ENCODE measurements at places on chromosomes 3 and 15.

DNA sequence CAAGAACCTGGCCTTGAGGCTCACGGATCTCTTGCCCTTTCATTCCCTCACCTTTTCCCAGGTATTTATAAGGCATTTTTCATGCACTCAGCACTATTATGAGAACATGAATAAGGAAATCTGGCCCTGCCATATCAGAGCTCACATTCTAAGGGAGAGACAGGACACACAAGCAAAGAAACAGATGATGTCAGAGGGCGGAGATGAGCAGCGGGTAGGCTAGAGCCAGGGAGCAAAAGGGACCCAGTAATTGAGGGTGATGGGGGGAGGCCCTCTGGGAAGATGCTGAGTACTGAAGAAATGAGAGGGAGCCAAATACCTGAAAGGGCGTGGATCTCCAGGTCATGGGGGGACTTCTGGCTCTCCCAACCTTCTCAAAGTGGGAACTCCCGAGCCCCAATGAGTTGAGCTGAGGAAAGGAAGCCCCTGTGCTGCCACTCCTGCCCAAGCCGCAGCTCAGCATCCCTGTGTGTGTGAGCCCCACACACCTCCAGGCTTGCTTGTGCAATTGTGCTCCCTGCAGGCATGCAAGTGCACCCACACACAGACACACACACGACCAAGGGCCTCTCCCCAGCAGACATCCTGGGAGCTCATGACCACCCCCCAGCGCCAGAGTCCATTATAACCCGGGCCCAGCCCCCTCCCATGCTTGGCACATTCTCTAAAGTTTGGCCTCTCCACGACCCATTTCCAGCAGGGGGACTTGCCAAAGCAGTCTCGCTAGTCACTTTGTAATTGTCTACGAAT lies 81.4 kb upstream of the PXYLP1 start:
- DNase-seq = no peak

GRCh38 chr3:11084098-11084497 lies 70.2 kb upstream of the HRH1 start:
- DNase-seq = no peak

DNA sequence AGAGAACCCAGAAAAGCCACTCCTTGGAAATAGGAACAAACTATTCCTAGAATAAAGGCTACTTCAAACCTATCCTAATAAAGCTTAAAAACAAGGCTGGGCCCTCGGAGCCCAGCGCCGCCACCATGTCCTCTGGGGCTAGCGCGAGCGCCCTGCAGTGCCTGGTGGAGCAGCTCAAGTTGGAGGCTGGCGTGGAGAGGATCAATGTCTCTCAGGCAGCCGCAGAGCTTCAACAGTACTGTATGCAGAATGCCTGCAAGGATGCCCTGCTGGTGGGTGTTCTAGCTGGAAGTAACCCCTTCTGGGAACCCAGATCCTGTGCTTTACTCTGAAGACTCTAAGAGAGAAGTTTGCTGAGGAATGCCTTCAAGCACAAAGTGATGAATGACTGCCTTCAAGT lies 63.2 kb downstream of the ADAM10 start:
- no peak for DNase-seq

DNA sequence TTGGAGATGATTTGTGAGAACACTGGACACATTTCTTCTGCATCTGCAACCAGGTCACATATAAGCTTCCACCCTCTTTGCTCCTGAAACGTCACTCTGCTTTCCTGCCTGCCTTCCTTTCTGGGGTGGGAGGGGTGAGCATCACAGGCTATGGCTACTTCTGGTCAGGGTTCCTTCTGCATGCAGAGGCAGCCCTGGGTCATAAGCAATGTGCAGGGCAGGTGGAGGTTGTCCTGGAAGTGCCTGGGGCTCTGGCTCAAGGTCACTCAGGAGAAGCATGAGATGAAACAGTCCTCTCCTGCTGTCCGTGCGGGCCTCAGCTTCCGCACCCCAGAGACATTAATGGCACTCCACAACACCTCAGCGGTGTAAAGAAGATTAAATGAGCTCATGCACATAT lies 15.1 kb downstream of the SLC6A20 start:
- no peak for DNase-seq

GRCh38 chr15:97502038-97502437 lies 458.5 kb upstream of the ARRDC4 start:
- DNase-seq = no peak

DNA sequence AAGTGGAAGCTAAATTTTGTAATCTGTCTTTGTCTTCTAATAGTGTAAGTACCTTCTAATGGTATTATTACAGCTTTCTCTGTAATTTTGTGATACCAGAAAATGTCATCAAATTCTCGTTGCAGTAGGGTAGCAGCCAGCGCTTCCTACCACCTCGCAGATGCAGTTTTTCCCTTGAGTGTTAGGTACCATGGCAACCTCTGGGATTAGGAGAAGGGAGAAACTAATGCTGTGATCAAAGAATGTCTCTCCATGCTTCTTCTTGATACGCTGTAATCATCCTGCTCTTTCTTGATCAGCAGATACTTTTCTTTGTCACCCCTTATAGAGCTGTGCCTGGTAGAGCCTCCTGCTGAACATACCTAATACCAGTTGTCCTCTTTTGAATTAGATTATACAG lies 27.7 kb downstream of the SRP14 start:
- DNase-seq = no peak

Data from GDM1 (cell line).